ENCODE measurements at places on chromosomes 1 and 21. TPM values are rescaled to one million over a fixed set of nuclear protein-coding genes. Genes with fewer than 3 reads are reported as not detected.

The SYTL1 gene
- total RNA-seq, result 85.3 TPM

The OR2W3 gene
- total RNA-seq, result not detected

The SLC2A5 gene
- total RNA-seq, result not detected

The FAM43B gene
- total RNA-seq, result not detected
